ENCODE measurements at places on chromosomes 2 and 18.

DNA sequence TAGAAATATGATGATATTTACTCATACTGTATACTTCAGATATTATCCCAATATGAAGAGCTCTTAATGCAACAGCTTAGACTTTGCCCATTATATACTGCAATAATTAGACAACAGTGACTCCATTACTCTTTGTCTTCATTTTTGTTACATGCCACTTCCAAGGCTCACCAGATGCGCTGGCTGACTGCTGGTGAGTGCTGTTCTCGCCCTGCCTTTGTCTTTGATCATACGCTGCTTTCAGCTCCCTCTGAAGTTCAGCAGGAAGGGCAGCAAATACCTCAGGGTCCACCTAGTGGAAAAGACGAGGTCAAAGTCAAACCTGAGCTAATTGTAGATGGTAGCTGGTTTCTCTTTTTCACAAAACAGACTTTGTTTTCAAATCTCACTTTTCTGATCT lies 66.3 kb downstream of the EIF5B start:
- DNase-seq = no peak

- no peak for DNase-seq
Measured at GRCh38 chr2:98623657-98624056, 15.3 kb downstream of the UNC50 start.

- peak; percentile 99 for DNase-seq
Measured at GRCh38 chr2:55779459-55780421, 86.1 kb upstream of the PNPT1 start.

- DNase-seq = no peak
Measured at GRCh38 chr2:218679119-218679518, 7.2 kb downstream of the STK36 start.

DNA sequence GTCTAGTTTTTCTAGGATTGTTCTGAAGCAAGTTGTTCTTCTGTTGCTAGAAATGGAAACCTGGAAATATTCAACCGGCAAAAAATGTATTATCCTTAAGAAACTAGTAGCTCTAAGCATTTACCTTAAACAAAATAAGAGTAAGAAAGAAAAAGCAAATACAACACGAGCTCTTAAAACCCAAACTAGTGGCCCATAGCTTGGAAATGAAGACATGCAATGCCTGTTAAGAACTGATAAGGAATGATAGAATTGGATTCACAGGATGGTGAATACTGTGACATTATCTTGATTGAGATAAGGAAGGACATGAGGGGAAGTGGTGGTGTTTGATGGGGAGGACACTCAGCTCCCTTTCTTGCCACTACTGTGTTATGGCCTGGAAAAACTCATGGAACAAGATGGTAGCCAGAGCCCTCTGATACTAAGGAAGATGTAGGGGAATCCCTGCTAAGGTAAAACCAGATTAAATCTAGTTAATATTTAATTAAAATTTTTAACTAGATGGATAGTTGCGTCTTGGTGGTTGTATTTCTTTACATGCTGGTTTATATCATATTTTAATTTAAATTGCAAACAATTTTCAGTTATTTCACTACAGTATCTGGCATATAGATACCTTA lies 193.8 kb downstream of the LPIN1 start:
- no peak for DNase-seq

DNA sequence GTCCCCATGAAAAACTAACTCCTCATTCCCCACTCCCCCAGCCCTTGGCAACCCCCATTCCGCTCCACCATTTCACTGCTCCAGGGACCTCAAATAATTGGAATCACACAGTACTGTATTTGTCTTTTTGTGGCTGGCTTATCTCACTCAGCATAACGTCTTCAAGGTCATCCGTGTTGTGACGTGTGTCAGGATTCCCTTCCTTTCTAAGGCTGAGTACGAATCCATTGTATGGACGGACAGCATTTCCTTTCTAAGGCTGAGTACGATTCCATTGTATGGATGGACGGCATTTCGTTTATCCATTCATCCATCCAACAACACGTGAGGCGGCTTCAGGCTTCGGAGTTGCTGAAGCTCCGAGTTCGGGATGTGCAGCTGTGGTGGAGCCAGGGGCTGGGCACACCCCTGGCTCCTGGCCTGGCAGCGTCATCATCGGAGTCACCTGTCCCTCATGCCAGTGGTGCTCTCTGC lies 1.2 kb upstream of the ASB1 start:
- no peak for DNase-seq

DNA sequence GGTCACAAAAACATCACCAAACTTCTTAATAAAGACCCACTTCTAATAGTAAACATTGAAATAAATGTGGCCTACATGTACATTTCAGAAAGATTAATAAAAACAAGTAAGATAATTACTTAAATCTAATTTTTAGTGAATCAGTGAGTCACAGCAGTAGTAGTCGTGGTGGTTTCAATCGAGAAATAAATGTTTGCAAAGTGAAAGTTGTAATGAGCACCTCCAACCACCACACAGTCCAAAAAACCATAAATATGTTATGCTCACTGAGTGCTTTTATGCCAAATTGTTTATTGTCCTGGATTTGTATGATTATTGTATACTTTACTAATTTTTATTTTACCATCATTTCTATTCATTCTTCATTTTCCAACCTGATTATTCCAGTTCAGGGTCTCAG lies 61.8 kb upstream of the SPOPL start:
- no peak for DNase-seq

DNA sequence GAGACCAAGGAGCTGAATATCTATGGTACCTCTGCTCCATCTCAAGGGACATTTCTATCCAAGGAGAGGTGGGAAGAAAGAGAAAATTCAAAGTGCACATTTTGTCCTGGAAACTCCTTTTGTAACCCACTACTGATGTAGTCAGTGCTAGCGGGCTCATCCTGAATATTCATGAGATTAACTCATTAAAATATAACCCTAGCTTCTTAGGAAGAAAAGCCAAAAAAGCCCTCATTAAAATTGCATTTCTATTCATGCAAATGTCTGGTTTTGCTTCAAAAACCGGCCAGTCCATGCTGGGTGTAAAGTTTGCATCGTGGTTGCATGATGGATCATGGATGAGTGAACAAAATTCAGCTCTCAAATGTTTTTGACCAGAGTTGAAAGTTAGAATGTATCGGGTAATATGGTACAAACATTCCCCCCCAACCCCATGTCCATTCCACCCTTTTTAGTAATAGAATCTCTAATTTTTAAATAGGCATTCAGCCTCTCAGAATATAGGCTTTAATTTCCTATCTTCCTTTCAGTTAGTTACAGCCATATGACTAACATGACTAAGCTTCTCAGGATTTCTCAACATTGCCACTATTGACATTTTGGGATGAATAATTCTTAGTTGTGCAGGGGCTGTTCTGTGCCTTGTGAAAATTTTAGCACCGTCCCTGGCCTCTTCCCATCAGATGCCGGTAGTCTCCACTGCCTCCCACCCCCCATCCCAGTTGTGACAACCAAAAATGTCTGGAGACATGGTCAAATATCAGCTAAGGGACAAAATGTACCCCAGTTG lies 104.2 kb upstream of the RND3 start:
- peak; percentile 41 for DNase-seq

DNA sequence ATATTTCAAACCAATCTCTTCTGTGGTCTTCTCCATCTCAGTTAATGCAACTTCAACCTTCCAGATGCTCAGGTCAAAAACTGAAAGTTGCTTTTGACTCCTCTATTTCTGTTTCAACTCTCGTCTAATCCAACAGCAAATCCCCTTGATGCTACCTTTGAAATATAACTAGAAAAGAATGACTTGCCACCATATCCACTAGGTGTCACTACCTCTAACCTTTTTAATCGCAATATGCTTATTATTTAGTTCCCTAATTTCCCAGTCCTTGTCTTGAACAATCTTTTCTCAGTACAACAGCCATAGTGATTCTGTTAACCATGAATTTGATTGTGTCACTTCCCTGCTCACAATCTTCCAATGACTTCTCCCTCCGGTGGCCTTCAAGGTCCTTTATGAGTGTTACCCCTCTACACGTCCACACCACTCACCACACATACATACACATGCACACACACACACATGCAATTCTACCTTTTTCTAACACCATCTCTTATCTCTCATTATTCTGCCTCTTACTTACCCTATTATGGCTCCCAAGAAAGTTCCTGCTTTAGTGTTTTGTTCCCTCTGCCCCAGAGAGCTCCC lies 245.5 kb upstream of the KCNJ3 start:
- DNase-seq = no peak

GRCh38 chr2:86441392-86441881 lies 266 bp downstream of the KDM3A start:
- DNase-seq = no peak

- DNase-seq = no peak
Measured at GRCh38 chr2:37262522-37262921, 31.1 kb downstream of the NDUFAF7 start.

DNA sequence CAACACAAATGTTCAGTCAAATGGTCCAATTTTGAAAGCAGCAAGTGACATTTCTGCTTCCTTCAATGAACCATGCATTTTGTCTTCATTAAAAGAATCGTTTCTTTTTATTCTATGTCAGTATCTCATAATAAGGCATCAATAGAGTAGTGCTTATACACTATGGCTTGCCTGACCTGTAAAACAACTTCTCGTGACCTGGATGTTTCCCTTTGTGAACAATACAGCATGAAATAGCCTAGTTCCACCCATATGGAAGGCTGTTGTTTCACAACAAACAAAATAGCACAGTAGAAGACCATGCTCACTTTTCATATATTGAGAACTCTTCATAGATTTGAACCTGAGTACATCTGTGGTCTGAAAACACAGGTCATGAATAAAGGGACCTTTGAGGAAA lies 104.3 kb upstream of the PIK3C3 start:
- DNase-seq = no peak

DNA sequence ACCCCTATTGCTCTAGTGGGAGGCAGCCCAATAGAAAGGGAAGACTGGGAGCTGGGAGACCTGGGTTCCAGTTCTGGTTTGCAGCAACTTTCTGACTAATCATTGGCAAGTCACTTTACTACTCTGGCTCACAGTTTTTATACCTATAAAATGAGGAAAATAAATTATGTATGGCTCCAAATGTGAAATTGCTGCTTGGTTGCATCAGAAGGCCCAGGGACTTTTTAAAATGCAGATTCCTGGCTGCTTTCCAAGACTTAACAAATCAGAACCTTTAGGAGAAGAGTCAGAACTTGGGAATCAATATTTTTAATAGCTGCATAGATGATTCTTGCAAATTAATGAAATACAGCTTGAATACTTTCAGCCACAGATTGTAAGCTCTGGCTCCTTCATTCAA lies 943.9 kb downstream of the EPHA4 start:
- DNase-seq = no peak

DNA sequence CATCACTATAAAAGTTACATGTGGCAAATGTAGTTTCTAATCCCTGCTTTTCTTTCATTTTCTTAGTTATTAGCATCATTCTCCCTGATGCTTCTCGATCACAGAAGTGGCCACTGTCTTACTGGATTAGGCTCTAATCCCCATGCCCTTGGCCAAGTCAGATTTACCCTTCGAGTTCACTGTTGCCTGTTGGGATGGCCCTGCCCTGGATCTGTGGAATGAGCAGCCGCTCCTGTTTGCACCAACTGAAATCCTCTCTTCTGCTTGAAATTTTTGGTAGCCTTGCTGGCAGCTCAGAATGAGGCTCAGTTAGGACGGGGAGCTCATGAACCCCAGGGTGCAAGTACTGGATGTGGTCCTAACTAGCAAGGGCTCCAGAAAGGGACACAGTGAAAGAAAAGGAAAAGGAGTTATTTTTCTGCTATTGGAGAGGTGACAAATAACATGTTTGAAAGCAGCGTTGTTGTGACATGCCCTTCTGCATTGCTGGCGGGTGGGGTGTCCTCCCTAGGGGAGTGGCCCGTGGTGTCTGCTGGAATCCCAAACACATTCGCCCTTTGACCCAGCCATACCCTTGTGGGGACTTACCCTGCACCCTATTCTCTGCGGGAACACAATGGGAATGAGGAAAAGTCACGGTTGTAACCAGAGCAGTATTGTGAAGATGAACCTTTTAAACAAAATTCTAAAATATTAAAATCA lies 34.5 kb downstream of the RBFA start:
- DNase-seq = no peak

DNA sequence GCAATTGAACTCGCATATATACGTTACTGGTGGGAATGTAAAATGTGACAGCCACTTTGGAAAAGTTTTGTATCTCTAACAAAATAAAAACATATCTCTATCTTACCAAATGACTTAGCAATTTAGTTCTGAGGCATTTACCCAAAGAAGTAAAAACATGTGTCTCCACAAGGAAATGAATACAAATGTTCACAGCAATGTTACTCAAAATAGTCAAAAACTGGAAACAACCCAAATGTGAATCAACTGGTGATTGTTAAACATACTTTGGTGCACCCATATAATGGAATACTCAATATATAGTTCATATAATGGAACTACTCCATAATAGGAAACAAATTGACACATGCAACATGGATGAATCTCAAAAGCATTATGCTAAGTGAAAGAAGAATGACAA lies 70.4 kb upstream of the DNER start:
- no peak for DNase-seq

DNA sequence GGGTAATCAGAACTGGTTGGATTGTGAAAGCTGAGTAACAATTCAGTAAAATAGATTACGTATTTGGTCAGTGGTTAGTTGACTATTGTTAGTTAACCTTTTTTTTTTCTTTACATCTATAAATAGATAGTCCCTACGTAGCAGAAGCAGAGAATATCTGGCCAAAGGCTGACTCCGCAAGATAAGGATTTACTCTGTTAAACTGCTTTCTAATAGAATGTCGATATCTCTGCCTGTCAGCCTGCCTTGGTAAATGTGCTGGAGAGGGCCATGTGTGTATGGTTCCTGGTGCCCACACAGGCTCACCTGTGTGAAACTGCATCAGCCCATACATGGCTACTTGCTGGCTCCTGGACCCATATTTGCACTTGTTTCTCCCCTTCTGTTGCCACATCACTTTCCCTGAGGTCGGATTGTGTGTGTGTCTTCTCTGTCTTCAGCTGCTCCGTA lies 94.4 kb downstream of the CRIM1 start:
- no peak for DNase-seq

- DNase-seq = peak; percentile 54
Measured at GRCh38 chr18:12336171-12336613, 28.2 kb downstream of the TUBB6 start.

- no peak for DNase-seq
Measured at GRCh38 chr2:10529611-10530010, 81.5 kb upstream of the ODC1 start.

- DNase-seq = no peak
Measured at GRCh38 chr18:51279367-51279984, 82.0 kb upstream of the MEX3C start.

DNA sequence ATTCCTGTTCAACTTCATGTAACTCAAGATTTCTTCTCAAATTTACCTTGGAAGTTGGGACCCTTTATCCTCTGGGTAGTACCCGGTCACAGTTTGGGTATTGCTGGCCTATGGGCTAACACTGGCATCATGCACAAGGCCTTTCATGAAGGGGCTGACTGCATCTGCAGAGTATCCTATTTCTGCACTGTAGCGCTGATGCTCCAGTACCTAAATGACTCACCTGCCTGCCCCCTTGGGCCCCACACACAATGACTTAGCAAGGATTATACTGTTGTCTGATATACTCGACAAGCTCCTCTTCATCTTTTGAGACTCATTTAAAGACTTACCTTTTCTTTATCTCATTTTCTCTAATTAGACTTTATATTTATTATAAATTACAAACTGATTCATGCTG lies 39.9 kb downstream of the DNAH6 start:
- DNase-seq = no peak

All from mammary epithelial cell (primary cell).